ENCODE measurements at places on chromosomes 2 and 18.

DNA sequence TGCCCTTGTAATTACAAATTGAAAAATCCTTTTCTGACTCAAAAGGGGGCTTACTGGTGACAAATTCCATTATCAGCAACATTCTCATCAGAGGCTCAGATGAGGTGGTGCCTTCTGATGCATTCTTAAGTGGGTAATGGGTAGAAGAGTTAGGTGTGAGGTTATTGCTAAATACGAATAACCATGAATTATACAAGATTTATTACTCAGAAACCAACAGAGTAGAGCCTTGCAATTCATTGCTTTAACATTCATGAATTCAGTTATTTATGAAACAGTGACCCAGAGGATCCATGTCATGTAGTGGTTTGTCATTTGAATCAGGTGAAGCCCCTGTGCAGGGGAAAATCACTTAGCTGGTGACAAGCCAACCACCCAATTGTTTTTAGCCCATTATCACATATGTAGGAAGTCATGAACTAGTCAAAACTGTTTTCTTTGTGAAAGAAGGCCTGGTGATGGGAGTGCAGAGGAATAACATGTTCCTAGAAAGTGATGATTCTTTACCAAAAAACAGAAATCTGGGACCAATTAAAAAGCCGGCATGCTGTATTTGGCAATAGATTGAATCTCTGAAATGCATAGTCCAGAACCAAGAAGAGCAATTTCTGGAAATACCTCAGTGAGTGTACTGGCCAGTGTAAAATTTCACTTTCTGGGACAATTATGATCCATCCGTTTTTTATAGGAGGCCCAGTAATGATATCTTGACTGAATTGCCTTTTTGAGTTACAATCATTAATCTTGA, 70.2 kb downstream of the CRIM1 start:
- no peak for DNase-seq

DNA sequence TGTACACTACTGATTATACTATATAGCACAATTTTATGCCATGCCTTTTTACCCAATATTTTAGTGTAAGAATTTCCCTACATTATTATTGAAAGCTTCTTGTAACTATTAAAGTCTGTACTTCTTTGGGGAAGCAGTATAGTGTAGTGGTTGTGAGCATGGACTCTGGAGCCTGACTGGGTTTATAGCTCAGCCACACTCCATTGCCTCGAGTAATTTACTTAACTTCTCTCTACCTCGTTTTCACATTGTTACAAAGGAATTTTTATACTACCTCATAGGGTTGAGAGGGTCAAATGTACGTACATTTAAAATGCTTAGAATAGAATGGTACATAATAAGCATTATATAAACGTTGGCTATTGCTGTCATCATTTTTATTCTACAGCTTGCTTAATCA, 139.2 kb downstream of the UBR3 start:
- no peak for DNase-seq

DNA sequence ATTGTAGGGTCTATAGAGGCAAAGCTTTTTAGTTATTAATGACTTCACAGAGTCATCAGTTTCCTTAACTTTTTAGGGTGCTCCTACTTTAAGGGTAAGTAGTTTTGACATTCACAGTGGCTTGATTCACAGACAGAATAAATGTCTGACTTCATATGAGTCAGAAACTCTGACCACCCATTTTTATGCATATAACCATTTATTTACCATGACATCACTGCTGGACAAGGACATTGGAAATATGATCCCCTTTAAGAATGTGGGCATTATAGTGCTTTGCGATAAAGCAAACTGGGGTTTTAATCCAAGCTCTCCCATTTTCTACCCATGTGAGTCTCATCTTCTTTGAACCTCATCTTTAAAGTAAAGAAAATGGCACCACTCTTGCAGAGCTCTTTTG, 162.0 kb upstream of the MC4R start:
- DNase-seq = peak; percentile 42

DNA sequence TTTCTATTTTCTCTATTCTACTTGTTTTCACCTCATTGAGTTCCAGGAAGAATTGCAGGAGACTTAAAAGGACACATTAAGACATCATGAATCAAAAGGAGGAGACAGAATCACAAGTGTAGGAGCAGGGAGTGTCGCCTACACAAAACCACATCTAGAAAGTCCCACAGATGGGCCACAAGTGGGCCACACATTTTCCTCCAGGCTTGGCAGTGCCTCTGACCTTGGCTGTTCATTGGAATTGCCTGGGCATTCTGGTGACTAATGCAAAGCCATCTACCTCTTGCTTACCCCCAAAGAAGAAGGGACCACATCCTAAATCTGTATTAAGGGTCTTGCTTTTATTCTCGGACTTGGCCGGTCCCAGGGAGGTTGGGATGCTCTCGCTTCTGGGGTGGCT, 103.6 kb downstream of the KLHL29 start:
- DNase-seq = no peak

GRCh38 chr18:7890075-7890474, 323.0 kb downstream of the PTPRM start:
- no peak for DNase-seq

DNA sequence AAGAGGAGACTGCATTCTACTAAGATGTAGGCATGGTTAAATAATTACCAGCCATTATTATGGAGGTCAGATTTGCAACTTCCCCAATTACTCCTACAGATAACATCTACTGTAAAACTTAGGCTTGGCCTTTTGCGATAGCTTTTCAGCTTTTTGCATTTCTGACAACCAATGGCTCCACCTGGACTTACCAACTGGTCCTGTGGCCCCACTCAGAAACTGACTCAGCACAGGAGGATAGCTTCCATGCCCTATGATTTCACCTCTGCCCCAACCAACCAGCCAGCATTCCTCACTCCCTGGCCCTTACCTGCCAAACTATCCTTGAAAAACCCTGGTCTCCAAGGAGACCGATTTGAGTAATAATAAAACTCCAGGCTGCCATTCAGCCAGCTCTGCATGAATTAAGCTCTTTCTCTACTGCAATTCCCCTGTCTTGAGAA, 28.2 kb downstream of the TUBB6 start:
- no peak for DNase-seq

DNA sequence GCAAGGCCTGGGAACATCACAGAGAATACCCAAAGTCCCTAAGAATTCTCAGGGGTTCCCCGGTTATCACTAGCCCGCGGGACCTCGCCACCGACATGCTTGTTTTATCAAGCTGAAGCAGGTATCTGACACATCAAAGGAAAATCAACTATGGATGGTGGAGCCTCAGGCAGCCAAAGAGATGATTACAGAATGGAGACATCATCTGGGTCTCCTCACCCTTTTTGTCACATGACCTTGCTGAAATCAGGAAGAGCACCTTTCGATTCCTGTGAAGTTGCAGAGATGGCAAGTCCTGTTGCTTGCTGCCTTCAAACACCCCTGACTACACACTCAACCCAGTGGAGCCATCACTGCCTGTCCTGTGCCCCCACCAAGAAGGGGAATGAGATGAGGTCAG, 19.2 kb upstream of the CAB39 start:
- DNase-seq = no peak

DNA sequence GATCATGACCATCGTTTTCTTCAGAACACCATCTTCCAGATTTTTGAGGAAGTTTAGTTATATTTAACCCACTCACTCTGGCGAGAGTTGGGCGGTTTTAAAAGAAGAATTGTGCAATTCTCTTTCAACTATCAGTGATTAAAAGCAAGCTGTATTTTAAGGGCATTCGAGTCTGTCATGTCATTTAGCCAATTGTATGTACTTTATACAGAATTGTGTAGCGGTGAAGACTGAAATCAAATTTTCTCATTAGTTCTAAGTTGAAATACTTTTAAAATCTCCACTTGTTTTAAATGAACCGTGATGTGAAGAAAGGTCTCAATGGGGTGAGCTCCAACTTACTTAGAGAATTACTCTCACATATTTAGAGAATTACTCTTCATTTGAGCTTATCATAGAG, 214.6 kb upstream of the DTNA start:
- no peak for DNase-seq

- DNase-seq = no peak
Observed at GRCh38 chr2:240728827-240729226, 37.2 kb downstream of the AQP12A start.

GRCh38 chr2:217939629-217940245, 63.1 kb downstream of the TNS1 start:
- no peak for DNase-seq

GRCh38 chr2:80519699-80520291, 215.2 kb upstream of the LRRTM1 start:
- no peak for DNase-seq

DNA sequence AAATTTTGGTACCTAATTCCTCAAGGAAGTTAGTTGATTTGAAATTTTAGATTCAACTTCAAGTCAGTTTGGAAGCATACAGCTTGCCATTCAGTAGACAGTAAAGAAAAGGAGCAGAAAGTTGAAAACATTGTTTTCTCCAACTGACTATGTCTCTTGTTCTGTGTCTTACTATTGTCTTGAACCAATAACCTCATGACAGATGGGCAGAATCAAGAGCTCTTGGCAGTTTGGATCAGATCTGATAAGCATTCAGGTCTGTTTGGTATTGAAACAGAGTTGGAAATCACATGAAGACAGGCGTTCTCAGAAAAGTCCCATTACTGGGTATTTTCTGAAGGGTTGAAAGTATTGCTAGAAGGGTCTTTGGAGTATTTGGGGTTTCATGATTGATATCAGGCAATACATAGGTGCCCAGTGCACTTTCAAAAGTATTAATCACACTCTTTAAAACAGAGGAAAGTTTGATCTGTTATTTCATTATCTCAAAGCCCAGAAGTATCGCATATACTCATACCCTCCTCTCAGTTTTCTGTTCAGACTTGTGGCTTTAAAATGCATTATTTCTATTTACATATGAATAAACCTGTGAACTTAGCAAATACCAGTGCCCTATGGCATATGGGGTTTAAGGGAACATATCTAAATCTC, 428.4 kb upstream of the ZEB2 start:
- no peak for DNase-seq

- DNase-seq = no peak
Observed at GRCh38 chr18:57089702-57090101, 57.2 kb upstream of the BOD1L2 start.

DNA sequence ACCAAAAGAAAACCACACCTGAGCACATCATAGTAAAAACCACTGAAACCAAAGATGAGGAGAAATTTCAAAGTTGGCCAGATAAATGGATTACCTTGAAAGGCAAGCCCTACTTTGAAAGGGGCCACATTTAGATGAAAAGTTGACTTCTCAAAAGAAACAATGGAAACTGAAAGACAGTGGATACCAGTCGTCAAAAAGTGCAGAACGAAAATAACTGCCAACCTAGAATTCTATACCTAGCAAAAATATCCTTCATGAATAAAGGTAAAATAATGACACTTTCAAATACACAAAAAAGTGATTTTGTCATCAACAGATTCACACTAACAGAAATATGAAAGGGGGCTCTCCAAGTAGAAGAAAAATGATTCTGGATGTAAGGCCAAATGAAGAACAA, 18.4 kb downstream of the NEU4 start:
- no peak for DNase-seq

GRCh38 chr18:49924293-49924983, 111.1 kb upstream of the ACAA2 start:
- DNase-seq = no peak

DNA sequence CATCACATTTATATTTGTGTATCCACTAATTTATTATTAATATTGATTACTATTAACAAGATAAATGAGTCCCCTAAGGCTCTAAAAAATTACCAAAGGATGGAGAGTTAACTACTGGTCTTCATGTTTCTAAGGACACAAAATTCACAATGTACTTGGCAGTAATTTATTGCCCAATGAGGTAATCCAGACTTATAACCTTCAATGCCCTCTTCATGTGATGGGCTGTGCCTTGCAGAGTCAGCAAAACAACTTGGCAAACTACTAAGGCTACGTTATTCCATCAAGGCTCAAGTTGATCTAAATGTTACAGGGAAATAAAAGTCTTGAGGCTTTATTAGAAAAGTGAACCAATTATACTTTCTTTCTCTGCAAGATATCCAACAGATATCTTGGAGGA, 804.9 kb upstream of the NXPH2 start:
- DNase-seq = no peak

DNA sequence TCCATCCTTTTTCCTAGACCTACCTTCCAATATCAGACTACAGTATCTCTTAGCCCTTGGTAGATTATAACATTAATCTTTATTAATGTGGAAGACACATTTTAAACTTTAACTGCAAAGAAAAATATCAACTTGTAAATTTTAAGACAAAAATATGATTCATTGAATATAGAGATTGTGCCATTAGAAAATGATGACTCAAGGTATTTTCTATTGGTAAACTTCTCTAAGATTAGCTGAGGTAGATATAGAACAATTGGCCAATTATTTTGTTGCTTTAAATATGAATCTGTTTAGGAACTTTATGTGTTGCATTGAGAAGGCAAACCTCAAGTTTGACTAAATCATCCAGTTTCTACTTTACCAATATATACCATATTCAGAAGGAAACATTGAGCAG, 604.7 kb downstream of the CBLN2 start:
- DNase-seq = no peak

DNA sequence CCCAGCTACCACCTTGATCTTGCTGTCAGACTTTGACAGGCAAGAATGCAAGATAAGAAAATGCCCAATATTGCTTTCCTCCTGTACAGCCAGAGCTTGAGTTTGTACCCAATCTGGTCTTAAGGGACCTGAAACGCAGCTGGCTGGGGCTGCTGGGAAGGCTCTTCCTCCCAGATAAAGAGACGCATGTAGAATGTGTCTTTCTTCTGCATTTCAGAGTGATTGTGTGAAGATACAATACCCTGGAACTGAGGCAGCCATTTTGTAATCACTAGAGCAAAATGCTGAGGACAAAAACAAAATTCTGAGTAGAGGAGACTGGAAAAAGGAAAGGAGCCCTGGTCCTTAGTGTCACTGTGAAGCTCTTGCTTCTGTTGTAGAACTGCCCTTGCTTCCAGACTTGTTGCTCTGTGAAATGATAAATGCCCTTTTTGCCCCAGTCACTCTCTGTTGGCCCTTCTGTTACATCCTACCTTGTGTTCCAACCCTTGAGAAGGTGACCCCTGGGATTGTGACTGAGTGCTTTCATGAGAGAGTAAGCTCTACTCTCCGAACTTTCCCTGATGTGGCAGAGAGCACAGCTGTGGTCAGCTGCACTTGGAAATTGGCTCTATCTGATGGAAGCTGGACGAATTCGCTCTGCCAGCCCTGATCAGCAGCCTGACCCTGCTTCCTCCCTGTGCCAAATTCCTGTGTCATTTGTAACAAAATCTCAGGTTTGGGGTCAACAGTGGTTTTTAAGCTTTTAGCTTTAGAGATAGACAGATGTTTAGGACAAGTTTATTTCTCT, 137.4 kb upstream of the RBMS1 start:
- no peak for DNase-seq

DNA sequence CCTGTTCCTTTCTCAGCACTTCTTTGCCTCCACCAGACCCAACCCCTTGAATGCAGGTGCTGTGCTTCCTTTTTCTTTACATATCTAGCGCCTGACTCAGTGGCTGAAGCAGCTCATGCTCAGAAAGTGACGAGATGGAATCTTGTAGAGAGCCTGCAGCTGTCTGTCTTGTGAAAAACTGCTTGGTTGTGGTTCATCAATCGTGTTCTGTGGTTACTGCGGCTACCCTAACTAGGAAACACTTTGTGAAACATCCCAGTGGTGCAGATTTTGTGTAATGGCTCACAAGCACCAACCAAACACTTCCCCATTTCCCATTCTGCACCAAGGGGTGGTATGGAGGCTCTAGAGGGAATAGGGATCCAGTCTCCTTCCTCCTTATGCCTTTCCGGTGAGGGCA, 307.2 kb upstream of the MMADHC start:
- DNase-seq = no peak
